NCI-H510A treated with DMSO at 0.1 percent for 48 hours (cell line): ENCODE measurements at places on chromosomes 11 and 22.

- no peak for DNase-seq
Measured at GRCh38 chr22:17514084-17514483, 49.2 kb upstream of the SLC25A18 start.

- DNase-seq = no peak
Measured at GRCh38 chr11:65353376-65353775, 1.2 kb upstream of the TIGD3 start.

DNA sequence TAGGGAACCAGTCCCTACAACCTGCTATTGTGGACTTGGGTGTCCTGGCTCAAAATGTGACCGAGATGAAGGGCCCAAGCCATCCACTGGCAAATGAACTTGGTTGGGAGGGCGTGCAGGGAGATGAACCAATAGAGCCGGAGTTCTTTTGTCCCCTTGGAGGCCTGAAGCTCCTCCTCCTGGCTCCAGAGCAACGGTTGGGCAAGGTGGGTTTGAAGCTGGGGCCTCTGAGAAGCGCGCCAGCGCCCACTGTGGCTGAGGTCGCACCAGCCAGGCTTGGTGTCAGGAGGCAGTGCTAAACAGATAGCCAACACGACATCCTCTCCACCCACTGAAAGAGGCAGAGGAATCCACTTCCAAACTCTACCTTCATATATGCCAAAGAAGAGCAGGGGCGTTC is 36.0 kb upstream of the PACSIN2 start:
- no peak for DNase-seq

GRCh38 chr11:7927635-7928034 is 3.4 kb downstream of the OR10A6 start:
- DNase-seq = no peak

- DNase-seq = no peak
Measured at GRCh38 chr11:7170431-7170830, 81.3 kb upstream of the SYT9 start.

DNA sequence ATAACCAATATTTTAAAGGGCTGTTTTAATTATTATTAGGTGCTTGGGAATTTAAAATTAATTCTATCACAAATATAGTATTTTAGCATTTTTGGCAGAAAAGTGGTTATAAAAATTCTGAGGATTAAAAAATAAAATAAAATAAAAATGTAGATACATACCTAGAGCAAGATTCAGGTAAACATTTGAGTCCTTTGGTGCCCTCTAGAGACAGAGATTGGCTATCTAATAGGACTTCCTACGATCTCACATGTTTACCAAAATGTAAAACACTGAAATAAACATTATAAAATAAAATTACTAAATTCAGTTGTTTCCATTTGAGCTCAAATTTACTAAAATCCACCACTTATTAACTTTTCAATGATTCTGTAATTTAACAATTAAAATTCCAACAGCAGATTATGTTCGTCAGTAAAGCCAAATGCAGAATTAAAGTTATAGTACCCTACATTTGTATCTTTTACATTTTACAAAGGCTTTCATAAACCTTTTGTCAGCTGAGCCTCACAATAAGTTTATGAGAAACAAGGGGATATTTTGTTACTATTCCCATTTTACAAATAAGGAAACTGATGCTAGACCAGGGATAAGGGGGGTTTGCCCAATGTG is 27.7 kb downstream of the SLC36A4 start:
- peak; percentile 59 for DNase-seq

DNA sequence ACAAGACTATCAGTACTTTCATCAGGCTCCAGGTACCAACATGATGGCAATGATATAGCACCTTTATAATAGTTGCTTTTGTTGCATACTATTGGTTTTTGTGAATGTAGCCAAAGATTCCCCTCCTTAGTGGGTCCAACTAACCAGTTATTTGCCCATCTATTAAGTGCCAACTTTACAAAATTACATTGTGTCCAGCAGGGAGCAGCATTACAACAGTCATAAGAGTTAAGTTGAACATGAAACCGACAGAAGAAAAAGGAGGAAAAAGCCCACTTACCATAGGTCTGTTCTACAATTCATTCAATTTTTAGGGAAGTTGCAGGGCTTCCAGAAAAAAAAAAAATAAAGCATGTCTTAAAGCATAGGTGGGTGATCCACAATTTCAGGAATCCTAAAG is 21.6 kb downstream of the IMMP1L start:
- no peak for DNase-seq

DNA sequence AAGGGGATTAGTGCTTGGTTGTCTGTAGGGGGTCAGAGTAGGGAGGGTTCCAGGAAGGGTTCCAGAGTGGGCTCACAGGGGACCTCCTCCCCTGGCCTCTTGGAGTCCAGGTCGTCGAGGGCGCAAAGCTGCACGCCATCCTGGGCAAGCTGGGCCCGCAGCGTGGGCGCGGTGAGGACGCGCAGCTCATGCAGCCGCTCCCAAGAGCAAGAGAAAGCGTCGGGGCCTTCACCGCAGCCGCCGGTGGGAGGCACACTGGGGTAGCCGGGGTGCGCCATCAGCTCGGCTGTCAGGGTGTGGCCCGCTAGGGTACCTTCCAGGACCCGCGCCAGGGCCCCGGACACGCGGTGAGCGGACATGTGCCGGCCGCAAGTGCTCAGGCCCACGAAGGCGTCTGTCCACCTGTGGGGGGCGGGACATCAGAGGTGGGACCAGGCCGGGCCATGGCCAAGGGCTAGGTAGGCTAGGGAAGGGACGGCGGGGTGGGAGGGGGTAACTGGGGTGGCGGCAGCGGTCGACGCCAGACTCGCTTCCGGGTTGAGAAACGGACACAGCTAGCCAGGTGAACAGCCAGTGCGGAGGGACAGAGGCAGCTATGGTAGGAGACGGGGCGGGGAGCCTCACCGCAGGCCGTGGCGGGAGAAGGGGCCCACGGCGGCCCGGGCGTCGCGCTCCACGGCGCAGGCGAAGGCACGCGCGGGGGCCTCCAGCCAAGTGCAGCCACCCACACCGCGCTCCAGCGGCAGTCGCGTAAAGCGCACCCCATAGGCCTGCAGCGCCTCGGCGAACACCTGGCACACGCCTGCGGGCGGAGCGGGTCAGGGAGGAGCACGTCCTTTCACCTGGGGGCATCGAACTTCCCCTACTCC is 1.2 kb downstream of the YDJC start:
- DNase-seq = no peak

- DNase-seq = no peak
Measured at GRCh38 chr22:30940685-30941362, 27.8 kb downstream of the MORC2 start.

GRCh38 chr11:128290106-128290840 is 297.1 kb downstream of the ETS1 start:
- DNase-seq = peak; percentile 96

DNA sequence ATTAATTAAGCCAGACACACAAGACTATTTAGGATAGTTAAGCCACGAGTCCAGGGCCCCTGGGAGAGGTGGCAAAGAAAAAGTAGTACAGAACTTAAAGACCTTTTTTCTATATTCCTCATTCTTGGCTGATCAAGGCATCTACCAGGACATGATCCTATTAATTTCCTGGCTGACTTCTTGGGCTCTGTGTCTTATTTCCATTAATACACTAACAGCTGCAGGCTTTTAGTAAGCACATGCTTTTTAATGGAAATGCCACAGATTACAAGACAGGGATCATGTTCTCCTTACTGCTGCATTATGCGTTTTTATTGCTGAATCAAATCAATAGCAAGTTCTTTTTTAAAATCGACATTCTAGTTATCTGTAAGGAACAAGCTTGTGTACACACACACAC is 35.2 kb downstream of the BTG4 start:
- no peak for DNase-seq

DNA sequence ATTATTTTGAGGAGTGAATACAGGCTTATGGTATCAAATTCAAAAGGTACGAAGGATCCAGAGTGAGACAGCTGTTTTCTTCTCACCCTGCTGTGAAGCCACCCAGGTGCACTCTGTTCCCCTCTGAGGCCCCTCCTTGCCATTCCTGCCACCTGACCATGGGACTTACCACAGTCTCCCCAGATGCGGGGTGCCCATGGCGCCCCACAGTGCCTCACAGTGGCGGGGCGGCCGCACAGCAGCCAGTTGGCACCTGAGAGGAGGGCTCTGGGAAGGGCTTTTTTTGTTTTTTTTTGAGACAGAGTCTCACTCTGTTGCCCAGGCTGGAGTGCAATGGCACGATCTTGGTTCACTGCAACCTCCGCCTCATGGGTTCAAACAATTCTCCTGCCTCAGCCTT is 151.7 kb downstream of the CEP164 start:
- no peak for DNase-seq

- DNase-seq = no peak
Measured at GRCh38 chr11:10026514-10026913, 267.5 kb downstream of the SBF2 start.

GRCh38 chr11:45100339-45100738 is 46.1 kb upstream of the PRDM11 start:
- DNase-seq = no peak

- DNase-seq = no peak
Measured at GRCh38 chr11:130445788-130446187, 2.7 kb upstream of the ADAMTS15 start.

GRCh38 chr11:99068832-99069231 is 48.1 kb downstream of the CNTN5 start:
- no peak for DNase-seq

DNA sequence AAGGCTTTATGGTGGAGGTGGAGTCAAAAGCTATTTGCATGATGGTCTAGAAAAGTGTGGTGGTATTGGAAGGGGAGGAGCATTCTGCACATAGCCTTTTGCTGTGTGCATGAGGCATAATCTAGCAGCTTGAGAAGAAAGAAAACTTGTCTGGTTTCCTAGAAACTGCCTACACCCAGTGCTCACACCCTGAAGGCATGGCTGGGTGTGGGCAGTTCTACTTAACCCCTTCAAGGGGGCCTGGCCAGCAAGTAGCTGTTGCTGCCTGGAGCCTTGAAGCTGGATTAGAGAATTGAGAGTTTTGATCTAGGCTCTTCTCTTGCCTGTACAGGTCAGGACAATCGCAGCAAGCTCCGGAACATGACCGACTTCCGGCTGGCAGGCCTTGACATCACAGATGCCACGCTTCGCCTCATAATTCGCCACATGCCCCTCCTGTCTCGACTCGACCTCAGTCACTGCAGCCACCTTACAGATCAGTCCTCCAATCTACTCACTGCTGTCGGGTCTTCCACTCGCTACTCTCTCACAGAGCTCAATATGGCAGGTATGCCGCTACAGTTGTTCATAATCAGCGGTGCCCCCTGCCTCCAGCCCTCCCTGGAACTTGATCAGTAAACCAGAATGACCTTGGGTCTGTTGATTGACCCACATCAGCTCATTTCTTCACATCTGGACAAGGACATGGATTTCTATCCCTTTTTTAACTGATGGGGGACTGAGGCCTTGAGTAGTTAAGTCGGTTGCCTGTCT is 12.2 kb upstream of the GRK2 start:
- DNase-seq = no peak

DNA sequence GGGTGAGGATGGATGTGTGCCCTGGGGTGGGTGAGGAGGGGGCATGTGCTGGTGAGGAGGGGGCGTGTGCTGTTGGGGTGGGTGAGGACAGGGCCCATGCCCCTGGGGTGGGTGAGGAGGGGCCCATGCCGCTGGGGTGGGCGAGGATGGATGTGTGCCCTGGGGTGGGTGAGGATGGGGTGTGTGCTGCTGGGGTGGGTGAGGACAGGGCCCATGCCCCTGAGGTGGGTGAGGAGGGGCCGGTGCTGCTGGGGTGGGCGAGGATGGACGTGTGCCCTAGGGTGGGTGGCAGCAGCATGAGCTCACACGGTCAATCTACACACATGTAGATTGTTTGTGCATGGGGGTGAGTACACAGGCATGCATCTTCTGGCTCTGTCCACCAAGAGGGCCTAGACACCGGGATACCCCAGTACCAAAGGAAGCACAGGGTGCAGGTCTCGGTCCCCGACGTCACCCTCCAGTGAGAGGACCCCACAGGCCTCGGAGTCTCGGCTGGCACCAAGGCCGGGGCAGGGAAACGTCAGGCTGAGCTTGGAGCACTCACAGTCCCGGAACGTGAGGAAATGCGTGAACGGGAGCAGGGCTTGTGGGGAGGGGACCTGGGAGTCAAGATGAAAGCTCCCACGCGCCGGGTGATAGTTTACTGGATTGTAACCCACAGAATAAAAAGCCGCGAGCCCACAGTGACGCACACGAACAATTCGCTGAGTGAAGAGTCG is 37.4 kb upstream of the TOLLIP start:
- no peak for DNase-seq

- peak; percentile 12 for DNase-seq
Measured at GRCh38 chr11:62553080-62553838, 6.7 kb upstream of the AHNAK start.

DNA sequence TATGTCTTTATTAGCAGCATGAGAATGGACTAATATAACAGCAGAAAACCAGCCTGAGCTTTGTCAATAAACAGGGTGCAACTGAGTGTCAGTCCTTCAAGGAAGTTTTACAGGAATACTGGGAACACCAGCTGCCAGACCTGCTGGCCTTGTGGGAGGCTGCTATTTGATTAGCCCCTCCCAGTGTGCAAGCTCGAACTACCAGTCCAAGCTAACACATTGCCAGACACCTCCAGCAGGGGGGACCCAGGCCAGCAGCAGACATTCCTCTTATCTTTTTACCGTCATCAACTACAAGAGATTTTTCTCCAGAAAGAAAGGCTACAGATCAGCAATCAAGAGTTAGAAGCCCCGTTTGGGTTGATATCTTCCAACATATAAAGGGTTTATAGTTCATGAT is 942.8 kb upstream of the TENM4 start:
- DNase-seq = no peak

- DNase-seq = no peak
Measured at GRCh38 chr11:111974446-111974845, 37.3 kb downstream of the DIXDC1 start.

DNA sequence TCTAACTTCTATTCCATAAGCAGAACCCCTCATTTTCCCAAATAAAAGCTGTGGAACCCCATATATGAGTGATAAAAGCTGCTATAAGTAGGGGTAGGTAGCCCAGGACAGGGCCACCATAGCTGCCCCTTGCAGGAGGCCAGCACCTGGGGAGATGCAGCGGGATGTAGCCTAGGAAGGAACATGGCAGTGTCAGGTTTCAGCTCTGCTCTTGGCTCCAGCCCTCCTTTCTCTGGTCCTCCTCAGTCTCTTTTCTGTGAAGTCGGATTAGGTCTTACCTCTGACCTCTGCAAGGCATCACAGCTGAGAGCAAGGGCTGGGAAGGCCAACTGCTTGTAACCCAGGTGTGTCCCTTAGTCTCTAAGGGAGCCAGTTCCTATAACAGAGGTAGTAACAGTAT is 135.6 kb downstream of the NAV2 start:
- peak; percentile 49 for DNase-seq

DNA sequence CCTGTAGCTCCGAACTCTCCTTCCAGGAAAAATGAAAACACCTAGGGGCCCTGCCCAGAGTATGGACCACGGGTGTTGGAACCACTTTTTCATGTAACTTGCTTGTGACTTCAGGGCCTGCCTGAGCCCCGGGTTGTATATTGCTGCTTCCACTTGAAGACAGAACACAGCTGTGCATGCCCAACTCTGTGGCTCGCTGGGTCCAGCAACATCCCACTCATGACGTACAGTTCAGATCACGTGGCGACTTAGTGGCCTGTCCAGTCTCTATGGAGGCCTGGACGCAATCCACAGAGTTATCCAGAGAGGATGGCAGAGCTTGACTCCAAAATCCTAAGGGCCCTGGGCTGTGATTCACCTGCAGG is 6.8 kb downstream of the C11orf21 start:
- DNase-seq = no peak
